ENCODE measurements at places on chromosomes 5 and 9. TPM values are rescaled to one million over a fixed set of nuclear protein-coding genes. Genes with fewer than 3 reads are reported as not detected.

Gene NKD2
- 12.4 TPM for polyA plus RNA-seq

Gene PCDHGA10
- polyA plus RNA-seq, result 0.87 TPM

Gene NUTM2G
- 0.02 TPM for polyA plus RNA-seq

Gene FAXDC2
- 17.6 TPM for polyA plus RNA-seq

Gene SHOC1
- 0.14 TPM for polyA plus RNA-seq

Gene TEX48
- polyA plus RNA-seq, result 0.07 TPM

- no peak for DNase-seq
Measured at GRCh38 chr9:23232831-23233230, 593.2 kb downstream of the ELAVL2 start.

- DNase-seq, result no peak
Measured at GRCh38 chr5:88944751-88945531, 62.0 kb upstream of the MEF2C start.

- DNase-seq, result no peak
Measured at GRCh38 chr5:36158144-36158543, 6.2 kb downstream of the SKP2 start.

GRCh38 chr9:8052991-8053390 is 253.4 kb upstream of the DMAC1 start:
- no peak for DNase-seq

DNA sequence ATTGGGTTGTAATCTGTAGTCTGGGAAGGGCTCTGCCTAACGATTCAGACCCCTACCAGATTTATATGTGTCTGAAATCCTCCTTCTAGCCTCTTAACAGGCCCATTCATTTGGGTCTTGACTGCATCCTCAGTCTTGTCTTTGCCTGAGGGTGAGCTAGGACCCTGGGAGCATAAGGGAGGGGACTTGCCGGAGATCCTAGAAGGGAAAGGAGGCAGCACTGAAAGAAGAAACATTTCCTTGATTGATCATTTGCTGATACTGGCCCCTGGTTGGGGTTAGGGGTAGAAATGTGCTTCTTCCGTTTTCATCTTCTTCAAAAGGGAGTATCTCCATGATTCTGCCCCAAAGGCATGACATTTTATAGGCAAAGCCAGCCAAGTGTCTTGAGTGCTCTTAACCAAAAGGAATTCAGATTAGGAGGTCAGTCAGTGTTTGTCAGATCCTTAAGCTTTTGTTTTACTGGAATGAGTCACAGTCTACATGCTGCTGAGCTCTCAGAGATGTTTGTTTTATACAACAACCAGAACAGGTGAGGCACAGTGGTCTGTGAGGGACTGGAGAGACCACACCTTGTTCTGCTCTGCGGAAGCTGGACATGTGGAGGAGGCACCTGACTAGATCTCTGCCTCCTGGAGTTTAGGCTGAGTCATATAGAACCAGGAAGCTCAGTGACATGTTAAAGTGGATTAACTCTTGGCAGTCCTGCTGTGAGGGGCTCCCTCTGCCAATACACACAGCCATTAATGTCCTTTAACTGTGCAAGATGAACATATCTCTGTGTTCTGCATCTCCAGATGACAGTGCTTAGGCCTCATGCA is 37.7 kb downstream of the PCDHAC2 start:
- DNase-seq, result no peak

DNA sequence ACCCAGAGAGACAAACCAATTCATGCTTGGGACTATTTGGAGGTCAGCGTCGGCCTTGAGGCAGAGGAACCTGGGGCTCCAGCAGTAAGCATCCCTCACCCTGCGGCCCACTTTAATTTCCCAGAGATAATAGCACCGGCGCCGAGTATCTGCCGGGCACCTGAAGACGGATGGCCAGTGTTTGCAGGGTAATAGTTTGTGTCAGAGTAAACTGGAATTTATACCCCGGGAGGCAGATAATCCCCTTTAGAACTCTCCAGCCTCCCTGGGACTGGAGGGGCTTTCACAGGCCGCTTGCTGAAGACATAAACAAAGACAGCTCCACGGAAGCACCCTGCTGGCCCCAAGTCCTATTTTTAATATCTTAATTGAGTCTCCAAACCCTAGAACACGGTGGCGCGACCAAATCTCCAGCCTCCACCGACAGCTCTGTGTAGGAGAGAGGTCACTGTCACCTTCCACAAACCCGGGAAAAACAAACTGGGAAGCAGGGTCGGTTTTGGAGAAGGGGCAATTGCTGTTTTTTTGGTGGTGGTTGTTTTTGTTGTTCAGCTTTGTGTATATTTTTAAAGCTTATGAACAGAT is 17.4 kb upstream of the FCN1 start:
- DNase-seq, result no peak

GRCh38 chr5:125928663-125929062 is 494.5 kb upstream of the GRAMD2B start:
- no peak for DNase-seq

- DNase-seq, result no peak
Measured at GRCh38 chr5:4942831-4943178, 197.3 kb upstream of the ADAMTS16 start.

DNA sequence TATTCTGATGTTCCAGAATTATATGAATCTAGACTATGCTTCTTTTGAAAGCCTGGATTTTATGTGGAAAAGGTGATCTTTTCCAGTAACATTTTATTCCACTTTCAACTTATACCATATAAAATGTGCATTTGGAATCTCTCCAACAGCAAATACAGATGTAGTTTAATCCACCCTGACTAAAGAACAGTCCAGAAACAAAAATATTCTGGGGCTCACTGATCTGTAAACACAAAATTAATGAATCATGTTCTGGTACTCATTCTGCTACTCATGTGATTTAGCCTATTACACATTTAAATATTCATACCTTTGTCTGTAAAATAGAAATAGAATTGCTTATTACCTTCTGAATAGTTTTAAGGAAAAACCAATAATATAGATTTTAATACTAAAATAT is 125.8 kb downstream of the ARRDC3 start:
- DNase-seq, result no peak

- DNase-seq, result no peak
Measured at GRCh38 chr5:126461838-126462237, 38.6 kb downstream of the GRAMD2B start.

- no peak for DNase-seq
Measured at GRCh38 chr5:6542421-6543345, 90.2 kb downstream of the NSUN2 start.

- DNase-seq, result no peak
Measured at GRCh38 chr9:125586172-125586511, 120.9 kb downstream of the MAPKAP1 start.
